ENCODE measurements at places on chromosomes 7 and 10.

GRCh38 chr7:154867068-154867467 is 135.9 kb downstream of the PAXIP1 start:
- no peak for ATAC-seq

DNA sequence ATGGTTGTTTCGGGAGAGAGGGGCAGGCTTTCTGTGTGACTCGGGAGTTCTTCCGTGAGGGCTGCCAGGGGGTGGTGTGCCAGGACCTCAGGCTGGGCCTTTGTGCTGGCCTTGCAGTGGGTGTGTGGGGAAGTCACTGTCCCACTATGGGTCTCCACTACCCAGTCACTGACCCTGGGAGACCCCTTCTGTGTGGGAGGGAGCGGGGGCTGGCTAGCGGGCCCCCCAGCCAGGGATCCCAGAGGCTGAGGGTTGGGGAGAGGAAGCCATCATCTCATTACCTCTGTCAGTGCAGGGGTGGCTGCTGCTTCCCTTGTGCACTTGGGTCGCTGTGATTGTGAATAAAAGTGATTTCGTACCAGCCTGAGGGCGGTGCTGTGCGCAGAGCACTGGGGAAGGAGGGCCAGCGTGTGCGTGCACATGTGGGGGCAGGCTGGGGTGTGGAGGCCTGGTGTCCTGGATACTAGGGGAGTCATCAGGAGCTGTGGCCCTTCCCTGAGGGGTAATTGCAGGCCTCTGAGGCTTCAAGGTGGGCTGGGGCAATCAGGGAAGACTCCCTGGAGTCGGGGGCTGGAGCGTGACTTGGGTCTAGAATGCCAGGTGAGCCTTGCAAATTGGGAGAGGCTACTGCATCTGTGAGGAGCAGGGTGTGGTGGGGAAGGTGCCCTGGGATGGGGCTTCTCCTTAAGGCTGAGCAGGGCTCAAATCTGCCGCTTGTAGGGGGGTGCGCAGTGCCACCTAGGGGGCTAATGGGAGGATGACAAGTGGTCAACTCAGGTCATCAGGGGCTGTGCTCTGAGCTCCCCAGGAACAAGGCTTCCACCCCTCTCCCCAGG is 98.9 kb downstream of the NEURL1 start:
- ATAC-seq, result peak; percentile 53

DNA sequence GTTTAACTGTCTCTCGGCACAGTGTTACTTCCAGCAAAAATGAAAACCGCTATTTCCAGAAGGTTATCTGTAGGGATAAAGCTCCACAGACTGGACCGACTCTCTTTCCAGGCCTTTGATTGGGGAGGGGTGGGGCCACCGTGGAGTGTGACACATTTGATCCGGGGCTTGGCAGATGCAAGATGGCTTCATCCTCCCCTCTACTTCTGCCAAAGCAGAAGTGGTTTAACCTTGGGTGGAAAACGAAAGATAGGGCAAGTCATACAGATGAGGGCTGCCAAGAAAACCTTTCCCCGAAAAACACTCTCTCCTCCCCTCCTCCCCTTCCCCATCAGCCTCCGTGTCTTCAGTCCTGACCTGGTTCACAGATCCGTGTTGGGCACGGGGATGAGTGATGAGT is 139.7 kb upstream of the SH2B2 start:
- ATAC-seq, result no peak

DNA sequence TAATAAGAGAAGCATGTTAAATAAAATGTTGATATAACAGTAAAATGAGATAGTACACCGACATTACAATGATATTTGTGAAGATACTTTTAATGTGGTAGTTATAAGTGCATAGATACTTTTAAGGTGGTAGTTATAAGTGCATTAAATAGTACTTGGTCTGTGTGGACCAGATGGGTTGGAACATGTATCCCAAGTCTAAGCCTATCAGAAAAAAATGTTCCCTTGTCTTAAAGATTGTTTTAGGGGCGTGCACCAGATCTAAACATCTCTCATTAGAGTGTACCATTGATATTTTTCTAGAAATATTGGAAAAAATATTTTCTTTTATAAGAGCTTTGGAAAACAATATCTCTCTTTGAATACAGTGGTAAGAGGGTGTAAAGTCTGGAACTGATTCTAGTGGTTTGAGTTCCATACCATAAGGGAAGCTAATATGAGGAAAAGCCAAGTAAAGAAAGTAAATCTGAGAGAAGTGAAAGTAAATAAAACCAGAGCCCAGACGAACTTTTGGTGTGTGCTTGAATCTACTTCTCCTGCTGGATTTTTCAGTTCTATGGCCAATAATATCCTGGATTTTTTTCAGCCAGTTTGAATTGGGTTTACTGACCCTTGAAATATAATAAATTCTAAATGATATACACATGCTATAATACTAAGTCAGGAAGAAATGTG is 175.3 kb downstream of the MBL2 start:
- ATAC-seq, result no peak

GRCh38 chr7:119838444-119838843 is 434.5 kb upstream of the KCND2 start:
- ATAC-seq, result no peak

DNA sequence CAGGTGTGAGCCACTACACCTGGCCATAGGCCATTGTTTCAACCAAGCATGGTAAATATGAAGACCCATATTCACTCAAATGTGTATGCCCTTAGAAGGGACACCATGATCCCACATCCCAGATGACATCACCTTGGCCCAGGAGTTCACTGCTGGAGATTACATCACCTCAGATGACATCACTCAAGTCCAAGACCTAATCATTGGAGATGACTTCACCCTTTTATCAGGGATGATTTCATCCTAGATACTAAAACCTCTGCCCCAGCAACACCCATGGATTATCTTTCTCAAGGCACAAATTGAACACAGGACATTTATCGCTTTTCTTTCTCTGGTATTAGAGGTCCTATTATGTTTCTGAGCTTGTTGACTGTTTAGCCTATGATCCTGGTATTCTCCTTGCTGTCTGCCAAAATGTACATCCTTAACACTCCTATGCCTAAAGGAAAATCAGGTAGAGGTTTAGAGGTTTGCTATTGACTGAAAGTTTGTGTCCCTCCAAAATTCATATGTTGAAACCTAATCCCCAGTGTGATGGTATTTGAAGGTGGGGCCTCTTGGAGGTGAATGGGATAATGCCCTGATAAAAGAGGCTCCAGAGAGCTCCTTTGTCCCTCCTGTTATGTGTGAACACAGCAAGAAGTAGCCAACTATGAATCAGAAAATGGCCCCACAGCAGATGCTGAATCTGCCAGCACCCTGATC is 9.8 kb upstream of the CYP2C18 start:
- ATAC-seq, result no peak

- no peak for ATAC-seq
These were observed 138.8 kb downstream of the DNAJB6 start for GRCh38 chr7:157475601-157476000.

- ATAC-seq, result no peak
These were observed 31.5 kb downstream of the EPC1 start for GRCh38 chr10:32315424-32315823.

DNA sequence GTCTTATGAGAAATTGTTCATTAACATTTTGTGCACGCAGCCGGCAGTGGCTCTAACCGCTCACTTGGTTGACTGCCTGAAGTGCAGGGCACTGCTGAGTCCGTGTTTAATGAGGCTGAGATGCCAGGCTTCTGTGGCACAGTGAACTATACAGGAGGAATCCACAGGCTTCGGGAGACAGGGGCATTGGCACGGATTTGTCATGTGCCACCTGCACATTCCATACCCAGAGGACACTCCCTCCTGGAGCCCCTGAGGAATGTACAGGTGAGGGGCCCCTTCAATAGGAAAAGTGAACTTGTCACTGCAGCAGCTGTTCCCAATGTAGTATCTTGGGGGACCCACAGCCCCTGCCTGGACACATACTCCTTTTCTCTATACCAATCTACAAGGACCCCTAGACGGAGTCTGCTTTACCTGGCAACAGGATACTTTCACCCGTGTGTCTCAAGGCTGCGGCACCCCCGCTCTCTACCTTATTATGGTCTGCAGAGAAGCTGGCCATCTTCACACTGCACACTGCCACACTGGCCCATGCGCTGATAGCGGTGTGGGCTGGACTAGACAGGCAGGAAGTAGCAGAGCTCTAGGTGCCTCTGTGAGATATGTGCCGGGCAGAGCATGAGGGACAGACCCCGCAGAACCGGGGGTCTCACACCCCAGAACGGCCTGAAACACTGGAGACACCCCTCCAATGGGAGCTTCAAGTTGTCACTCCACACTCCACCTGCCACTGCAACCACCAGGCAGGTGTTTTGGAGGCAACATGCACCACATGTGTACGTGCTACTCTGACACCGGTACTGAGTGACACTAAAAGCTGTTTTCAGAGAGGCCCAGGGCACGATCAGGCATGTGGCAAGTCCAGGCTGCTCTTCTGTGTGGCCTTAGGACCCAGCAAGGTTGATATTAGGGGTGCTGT is 71.4 kb upstream of the RHEB start:
- no peak for ATAC-seq

DNA sequence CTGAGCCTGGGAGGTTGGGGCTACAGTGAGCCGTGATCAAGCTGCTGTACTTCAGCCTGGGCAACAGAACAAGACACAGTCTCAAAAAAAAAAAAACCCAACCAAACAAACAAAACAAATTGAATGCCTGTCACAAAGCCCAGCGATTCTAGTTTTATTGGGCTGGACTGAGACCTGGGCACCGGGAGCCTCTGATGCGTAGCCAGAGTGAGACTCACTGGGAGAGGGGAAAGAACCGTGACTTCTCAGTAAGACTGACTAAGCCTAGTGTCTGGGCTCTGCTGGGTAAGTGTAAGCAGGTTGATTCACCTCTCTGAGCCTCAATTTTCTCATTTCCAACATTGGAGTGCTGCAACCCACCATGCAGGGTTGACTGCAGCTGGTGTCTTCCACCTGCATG is 10.1 kb upstream of the LEP start:
- peak; percentile 77 for ATAC-seq

DNA sequence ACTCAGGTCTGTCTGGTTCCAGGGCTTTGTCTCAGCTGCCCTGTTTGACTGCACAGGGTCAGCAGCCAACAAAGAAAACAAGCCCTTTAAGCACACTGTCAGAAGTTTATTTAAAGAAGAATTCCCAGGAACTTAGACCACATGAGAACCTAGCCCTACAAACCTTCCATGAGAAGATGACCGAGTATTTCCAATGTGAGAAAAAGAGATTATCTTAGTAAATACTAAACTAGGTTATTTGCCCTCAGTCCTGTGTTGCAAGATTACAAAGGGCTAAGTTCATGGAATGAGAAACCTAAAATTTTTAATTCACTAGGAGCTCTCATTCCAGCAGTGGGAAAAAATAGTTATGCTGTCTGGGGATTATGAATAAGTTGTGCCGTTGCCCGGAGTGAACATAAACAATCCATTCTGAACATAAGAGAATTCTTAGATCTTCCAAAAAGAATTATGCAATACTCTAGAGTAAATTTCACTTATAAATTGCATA is 46.7 kb downstream of the NOC3L start:
- no peak for ATAC-seq

GRCh38 chr10:114290038-114290437 is 51.0 kb downstream of the VWA2 start:
- ATAC-seq, result no peak

DNA sequence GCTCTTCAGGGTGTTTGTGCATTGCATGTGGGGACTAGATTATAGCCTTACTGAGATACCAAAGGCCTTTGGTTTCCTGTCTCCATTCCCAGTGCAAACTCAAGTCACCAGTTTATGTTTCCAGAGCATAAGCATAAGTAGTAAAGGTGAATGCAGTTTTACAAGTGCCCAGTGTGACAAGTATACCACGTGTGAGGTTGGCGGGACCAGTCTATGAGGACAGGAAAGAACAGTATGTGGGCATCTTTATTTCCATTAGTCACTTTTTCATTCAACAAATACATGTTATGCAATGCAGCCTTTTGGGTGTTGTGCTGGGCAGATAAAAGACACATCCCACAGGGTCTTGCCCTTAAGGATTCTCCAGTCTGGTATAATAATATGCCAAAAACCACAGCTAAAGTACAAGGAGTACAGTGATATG is 146.5 kb downstream of the ARID5B start:
- ATAC-seq, result peak; percentile 43

- no peak for ATAC-seq
These were observed 78.4 kb downstream of the BTAF1 start for GRCh38 chr10:92001995-92002394.

DNA sequence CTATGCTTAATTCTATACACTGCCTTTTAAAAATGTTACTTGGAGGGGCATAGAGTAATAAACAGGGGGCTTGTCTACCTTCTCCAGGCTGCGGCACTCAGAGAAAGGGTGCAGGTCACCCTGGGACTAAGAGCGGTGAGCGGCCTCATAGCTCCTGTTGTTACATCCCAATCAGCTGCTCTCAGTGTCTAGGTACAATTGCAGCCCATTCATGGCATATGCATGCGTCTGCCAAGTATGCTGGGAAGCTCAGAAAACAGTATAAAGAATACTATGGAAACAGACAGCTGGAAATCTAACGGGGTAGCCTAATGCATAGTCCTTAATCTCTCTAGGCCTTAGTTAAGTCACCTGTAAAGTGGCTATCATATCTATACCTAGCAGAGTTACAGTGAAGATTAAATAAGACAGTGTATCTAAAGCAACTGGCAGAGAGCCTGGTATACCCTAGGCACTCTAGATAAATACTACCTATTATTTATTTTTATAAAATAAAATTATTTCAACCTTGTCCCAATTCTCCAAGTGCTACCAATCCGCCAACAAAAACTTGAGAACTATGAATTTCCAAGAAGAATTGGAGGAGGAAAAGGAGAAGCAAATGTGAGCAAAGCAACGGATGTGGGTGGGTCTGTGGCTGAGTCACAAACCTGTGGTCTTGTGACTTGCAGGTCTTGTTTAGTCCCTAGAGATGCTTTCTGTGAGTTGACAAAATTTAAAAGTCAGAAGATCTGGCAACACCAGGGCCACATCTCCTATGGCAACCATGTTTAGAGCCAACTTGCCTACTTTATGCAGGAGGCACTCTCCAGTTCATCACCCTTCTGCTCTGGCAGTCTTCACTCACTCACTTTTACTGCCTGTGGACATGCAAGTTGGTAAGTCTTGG is 183.0 kb downstream of the RAPGEF5 start:
- ATAC-seq, result peak; percentile 87

DNA sequence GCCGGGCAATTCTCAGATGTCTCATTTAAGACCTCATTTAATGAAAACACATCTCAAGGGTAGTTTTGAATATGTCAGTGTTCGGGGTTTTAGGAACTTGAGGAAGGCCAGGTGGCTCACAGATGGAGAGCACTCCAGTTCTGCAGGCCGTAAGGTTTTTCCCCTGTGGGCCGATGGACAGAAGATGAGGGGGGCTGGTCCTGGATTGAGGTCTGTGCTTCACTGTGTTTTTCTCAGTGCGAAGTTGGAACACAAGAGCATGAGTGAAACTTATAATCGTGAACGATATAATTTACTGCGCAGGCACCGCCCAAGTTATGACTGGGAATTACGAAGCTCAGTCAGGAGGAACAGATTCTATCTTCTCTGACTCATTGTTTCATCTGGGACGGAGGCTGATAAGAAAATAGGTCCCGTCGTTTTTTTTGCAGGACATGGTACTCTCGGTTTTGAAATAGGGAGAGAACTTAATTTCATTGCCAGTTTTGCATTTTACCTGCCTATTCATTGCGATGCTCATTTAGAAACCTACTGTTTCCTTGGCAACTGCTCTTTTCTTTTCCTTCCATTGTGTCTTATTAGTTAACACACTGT is 591.0 kb upstream of the PFKP start:
- no peak for ATAC-seq

GRCh38 chr7:44267719-44268421 is 57.5 kb downstream of the CAMK2B start:
- no peak for ATAC-seq
